ENCODE measurements at places on chromosomes 5 and 9. TPM values are rescaled to one million over a fixed set of nuclear protein-coding genes. Genes with fewer than 3 reads are reported as not detected.

CFAP157 gene
- 0.65 TPM for total RNA-seq

APBA1 gene
- total RNA-seq, result 0.44 TPM

GGTA1 gene
- not detected for total RNA-seq

CCDC69 gene
- 0.50 TPM for total RNA-seq

SLC24A2 gene
- not detected for total RNA-seq

MEGF10 gene
- total RNA-seq, result not detected

TMEM232 gene
- 1.1 TPM for total RNA-seq

SEMA4D gene
- 58.3 TPM for total RNA-seq

ADAMTS6 gene
- 2.1 TPM for total RNA-seq

PCDHB12 gene
- not detected for total RNA-seq

PARP8 gene
- 17.6 TPM for total RNA-seq

CCDC180 gene
- 2.3 TPM for total RNA-seq

PCDHB13 gene
- total RNA-seq, result not detected

LCN1 gene
- total RNA-seq, result not detected

ITK gene
- total RNA-seq, result not detected

FREM1 gene
- 0.17 TPM for total RNA-seq

WDR31 gene
- 12.9 TPM for total RNA-seq

CCL27 gene
- 0.44 TPM for total RNA-seq

SURF2 gene
- 28.6 TPM for total RNA-seq

AK8 gene
- 7.2 TPM for total RNA-seq

PSAT1 gene
- 315 TPM for total RNA-seq

Data from PC-9 (cell line).